ENCODE measurements at places on chromosomes 4 and X.

GRCh38 chr4:2977211-2978088, 14.1 kb downstream of the GRK4 start:
- DNase-seq = peak; percentile 36

DNA sequence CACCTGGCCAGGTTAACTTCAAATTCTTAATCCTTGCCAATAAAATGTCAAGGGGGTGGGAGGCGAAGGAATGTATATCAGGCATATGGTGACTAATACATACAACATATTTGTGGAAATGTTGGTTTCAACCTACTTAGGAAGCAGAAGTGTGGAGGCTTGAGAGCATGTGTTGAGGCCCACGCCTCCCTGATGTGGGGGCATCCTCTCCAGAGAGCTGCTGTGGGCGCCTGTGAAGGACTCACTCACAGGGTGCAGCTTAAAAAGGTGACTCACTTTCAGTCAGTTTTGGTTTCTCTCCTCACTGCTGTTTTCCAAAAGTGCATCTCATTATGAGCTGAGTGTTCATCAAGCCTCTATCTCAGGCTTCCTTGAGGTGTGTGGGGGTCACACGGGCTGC, 27.5 kb downstream of the LNX1 start:
- DNase-seq = peak; percentile 39

DNA sequence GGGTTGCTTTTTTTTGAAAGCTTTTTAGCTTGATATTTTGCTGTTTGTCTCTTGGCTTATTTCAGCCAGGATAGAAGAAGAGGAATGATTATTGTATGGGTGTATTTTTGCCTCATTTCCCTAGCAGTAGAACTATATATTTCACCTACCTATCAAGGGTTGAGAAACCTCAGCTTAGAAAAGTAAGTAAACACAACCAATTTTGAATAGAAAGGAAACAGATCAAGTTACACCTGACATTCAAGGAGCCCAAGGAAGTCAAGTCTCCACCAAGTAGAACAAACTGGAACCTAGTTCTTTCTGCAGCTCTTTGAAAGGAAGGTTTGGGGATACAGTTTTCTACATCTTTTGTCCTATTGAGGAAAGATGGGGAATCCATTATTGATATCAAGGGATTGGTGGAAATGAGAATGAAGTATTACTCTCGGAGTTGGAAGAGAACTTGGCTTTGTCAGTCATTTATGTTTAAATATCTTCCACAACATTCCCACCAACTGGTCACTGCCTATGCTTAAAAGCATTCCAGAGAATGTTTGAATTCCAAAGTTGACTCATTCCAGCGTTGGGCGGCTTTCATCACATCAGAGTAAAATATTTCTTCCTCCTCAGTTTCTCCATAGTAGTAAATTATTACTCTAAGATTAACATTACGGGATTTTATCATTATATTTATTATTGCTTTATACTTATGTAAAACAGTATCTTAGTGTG, 207.8 kb upstream of the CNKSR2 start:
- peak; percentile 68 for DNase-seq

DNA sequence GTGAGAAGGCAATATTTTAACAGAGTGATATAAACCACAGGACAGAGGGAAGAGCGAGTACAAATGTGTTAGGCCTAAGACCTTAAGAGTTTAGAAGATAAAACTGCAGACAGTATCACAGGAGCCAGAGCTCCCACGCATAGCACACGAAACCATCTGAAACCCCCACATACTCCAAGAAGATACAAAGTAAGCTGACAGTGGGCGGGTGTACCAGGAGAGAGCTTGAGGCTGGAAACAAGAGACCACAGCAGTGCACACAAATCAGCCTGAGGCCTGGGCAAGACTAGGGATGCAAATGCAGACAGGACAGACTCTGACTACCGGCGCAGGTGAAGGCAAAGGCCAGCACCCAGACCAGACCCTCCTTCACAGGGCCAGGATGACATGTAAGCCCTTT, 54.1 kb upstream of the ARHGAP24 start:
- no peak for DNase-seq

- no peak for DNase-seq
Measured at GRCh38 chr4:4470208-4470607, 71.6 kb downstream of the STX18 start.

DNA sequence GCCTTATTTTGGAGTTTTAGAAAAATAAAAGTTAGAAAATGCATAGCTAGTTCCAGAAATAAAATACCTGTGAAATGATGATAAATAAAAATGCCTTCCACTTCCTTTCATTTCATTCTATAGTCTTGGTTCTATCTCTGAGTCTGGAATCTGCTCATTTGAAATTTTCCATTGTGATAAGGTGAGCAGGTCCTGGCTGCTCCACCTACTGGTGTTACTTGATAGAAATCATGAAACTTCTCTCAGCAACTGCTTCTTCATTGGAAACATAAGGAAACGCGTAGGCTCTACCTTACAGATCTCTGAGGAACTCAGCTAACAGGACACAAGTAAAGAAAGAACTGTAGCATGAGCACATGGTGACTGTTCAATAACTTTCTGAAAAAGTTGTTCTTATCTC, 141.8 kb downstream of the DCHS2 start:
- peak; percentile 17 for DNase-seq

GRCh38 chr4:106358899-106359298, 9.7 kb downstream of the GIMD1 start:
- peak; percentile 22 for DNase-seq

GRCh38 chrX:9902656-9903055, 64.5 kb upstream of the CLDN34 start:
- DNase-seq = no peak

DNA sequence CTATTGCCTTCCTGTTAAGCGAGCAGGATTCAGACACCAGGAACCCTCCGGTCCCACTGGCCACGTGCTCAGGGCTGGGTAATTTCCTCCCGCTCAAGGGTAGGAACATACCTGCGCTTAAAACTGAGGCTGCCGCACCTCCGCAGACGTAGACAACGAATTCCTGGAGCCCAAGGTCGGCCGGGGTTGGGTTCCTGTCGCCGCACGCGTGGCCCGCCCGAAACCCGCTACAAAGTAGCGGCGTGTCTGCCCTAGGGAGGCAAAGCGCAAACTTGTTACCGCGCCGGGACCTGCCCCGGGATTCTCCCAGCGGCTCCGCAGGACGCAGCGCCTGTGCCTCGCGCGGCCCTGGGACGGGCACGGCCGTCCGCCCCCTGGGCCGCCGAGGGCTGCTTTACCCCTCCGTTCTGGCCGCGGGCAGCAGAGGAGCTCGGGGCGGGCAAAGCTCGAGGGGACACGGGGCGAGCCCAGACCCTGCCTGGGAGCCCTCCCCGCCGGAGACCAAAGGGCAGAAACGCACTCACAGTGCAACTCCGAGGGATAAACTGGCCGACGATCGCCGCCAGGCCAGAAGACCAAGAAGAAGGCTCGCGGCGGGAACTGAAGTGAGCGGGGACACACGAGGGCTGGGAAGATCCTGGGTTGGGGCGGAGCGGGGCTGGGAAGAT, at the start of gene ERVMER34-1:
Gene ERVMER34-1, minus strand, starts transcription at position 607 of the 668 bp plus-strand sequence. CDS start 5,905 bp downstream, outside the sequence.
- no peak for DNase-seq

DNA sequence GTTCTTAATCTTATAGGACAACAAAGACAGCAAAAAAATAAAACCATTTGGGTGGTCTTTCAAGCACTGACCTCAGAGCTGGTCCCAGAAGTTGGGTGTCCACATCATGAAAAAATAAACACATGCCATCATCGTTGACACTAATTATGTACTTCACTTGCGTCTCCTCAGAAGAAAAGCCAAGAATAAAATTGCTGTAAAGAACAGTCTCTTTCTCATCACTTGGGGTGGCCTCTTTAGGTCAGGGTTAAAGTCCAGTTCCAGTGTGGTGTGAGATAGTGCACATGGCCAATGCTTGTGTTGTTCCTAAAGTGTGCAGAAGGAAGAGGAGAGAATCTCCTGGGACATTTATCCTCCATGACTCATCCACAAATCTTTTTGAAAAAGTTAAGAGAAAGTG, 49.5 kb upstream of the IBSP start:
- DNase-seq = no peak

DNA sequence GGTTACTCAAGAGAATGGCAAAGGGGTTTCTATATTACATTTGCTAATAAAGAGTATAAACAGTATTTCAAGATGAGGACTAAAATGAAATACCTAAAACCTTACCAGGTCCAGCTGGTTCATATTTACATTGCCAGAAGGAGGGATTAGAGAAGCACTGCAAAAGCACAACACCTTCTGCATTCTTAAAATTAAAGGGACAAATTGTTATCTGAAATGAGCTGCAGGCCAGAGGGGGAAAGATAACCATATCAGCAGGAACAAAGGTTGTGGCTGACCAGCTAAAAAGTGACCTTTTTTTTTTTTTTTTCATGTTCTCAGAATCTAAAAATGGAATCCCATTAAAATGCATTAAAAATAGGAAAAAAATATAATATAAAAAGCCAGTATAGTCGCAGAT, 39.7 kb downstream of the AFF2 start:
- no peak for DNase-seq

DNA sequence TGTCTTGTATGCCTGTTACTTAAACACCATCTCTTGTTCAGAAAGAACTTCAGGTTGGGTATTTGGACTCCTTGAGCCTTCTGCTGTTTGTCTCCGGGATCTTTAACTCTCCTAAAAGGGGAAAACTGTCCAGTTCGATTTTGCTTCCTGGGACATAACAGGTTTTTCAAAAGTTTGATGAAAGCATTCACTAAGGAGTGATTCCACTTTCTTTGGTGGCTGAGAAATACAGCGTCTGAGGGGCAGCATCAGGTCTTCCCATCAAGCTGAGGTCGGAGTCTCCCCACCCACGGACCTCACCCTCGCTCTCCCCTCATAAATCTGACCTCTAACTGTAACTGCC, 1.4 kb downstream of the AFAP1 start:
- no peak for DNase-seq

DNA sequence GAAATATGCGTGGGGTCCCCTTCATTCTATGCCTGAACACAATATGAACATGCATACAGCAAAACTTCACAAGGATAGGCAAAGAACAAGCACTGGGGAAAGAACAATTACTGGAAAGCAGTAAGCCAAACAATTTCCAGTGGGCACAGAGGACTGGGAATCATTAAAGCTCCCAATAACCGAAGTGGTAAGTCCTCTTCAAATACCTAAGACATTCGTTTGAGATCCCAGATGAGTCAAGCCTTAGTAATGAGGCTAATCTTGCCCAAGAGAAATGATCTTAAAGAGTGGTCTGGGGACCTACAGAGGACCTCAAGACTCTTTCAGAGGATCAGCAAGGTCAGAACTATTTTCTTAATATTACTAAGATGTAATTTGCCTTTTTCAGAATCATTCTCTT, 28.6 kb downstream of the ANAPC10 start:
- DNase-seq = peak; percentile 53

GRCh38 chr4:2794486-2795299, 1.8 kb downstream of the SH3BP2 start:
- peak; percentile 70 for DNase-seq

- DNase-seq = peak; percentile 37
Measured at GRCh38 chrX:132488180-132488705, 595 bp downstream of the MBNL3 start.

DNA sequence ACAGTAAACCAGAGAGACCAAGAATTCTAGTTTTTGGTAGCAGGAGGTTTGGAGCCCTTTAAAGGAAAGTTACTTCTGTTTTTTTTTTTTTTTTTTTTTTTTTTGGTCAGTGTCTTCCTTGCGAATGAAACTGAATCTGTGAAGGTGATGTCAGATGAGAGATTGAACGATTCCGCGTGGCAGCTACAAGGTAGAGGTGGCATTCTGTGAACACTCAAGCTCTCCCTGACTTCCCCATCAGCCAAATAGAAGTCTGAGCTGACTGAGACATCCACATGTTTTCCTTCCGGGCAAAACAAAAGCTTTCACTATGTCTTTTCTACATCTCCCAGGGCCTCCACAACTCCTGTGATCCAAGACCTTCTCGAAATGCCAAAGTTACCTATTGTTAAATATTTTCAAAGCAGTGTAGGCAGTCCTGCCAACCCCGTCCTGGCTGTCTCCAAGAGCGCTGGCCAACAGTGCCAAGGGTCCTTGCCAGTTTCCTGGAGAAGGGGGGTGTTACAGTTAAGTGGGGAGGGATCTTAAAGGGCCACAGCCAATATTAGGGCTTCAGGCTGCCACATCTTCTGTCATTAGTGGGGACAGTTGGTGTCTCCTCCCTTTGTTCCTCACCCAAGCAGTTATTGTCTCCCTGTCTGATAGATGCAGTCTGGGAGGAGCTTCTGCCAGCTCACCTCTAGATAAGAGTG, 102.9 kb upstream of the SLC34A2 start:
- DNase-seq = peak; percentile 81

GRCh38 chrX:117327373-117327772, 789.2 kb downstream of the KLHL13 start:
- no peak for DNase-seq

GRCh38 chrX:35699642-35700041, 98.5 kb upstream of the MAGEB16 start:
- DNase-seq = no peak

DNA sequence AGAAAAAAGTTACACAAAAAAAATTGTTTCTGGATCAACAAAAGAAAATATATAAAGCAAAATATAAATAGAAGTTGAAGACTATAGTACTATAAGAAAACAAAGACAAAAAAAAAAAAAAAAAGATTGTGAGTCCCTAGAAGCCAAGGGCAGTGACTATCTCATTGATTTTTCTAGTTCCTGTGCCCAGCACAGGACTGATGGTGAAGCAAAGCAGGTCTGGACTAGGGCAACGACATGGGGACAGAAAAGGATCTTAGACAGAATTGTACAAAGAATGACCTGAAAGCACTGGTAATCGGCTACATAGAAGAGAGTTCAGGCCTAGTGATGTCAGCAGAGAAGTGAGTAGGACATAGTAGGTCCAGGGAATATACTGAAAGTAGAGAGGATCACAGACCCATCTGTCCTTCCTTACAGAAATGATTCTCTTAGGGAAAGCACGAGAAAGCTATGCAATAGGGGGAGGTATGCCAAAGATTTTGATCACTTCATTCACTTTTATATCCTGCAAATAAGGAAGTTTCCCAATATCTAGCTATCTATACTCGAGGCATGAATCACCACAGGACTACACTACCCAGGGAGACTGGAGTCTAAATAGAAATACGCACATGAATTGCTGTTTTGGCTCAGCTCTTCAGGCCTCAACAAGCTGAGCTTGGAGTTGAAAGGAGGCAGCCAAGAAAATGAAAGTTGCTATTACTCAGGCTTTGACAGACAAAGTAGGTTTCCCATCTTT, 230.9 kb upstream of the GPC4 start:
- DNase-seq = peak; percentile 61

DNA sequence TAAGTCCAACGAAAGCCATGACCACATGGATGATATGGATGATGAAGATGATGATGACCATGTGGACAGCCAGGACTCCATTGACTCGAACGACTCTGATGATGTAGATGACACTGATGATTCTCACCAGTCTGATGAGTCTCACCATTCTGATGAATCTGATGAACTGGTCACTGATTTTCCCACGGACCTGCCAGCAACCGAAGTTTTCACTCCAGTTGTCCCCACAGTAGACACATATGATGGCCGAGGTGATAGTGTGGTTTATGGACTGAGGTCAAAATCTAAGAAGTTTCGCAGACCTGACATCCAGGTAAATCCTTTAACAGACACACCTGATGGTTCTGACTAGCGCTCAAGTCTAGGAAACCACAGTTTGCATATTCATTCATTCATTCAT, 6.0 kb downstream of the SPP1 start:
- DNase-seq = peak; percentile 36

GRCh38 chrX:153388722-153389459, 12.3 kb downstream of the PNMA6E start:
- no peak for DNase-seq

Measured in renal cortical epithelial cell (primary cell).